ENCODE measurements at places on chromosomes 1 and 21. TPM values are rescaled to one million over a fixed set of nuclear protein-coding genes. Genes with fewer than 3 reads are reported as not detected.

Gene PADI3
- not detected for polyA plus RNA-seq

Gene GABRD
- polyA plus RNA-seq = not detected

Gene LCE2C
- not detected for polyA plus RNA-seq

Gene ATP5PO
- polyA plus RNA-seq = 234 TPM

Gene LHX8
- not detected for polyA plus RNA-seq

Gene PRAMEF20
- polyA plus RNA-seq = not detected

Gene RIPK4
- polyA plus RNA-seq = 8.9 TPM

Gene CR1
- polyA plus RNA-seq = 1.4 TPM

Gene NBPF10
- 0.88 TPM for polyA plus RNA-seq

Data from aorta (tissue), 5 donors.